ENCODE measurements at places on chromosomes 16 and 17.

DNA sequence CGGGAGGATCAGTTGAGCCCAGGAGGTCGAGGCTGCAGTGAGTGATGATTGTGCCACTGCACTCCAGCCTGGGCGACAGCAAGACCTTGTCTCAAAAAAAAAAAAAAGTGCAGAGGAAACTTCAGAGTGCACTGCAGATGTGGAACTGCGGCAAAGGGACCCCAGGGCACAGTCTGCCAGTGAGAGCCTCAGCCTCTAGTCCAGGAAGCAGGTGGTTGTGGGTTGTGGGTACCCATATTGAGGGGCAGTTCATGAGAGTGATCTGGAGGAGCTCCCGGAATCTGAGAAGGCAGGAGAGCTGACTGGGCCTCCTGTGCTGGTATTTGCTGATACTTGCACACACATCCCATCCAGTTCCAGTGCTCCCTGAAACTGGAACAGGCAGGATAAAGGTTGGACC, 13.1 kb downstream of the FOXN1 start:
- DNase-seq, result no peak

DNA sequence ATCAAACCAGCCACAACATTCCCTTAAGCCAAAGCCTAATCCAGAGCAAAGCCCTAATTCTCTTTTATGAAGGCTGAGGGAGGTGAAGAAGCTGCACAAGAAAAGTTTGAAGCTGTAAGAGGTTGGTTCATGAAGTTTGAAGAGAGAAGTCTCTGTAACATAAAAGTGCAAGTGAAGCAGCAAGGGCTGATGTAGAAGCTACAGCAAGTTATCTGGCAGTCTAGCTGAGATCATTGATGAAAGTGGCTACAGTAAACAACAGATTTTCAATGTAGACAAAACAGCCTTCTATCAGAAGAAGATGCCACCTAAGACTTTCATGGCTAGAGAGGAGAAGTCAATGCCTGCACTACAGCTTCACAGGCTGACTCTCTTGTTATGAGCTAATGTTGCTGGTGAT, 52.5 kb downstream of the NACA2 start:
- DNase-seq, result no peak

DNA sequence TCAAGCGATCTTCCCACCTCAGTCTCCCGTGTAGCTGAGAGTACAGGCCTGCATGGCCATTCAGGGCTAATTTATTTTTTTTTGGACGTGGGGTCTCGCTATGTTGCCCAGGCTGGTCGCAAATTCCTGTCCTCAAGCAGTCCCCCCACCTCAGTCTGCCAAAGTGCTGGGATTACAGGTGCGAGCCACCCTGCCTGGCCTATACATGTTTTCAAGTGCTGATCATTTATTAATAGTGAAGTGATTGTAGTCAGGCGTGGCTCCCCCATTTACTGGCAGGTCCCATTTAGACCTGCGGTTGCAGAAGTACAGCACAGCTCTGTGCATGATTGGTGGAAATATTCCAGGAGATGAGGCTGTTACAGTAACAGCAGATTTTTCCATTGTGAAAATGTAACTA, 8.4 kb downstream of the FOXK2 start:
- DNase-seq, result no peak

GRCh38 chr16:2026461-2027023, at the start of gene NHERF2:
Gene NHERF2, plus strand, starts transcription at chr16:2026902. Its CDS starts 104 bp downstream, at chr16:2027006.
- no peak for DNase-seq

DNA sequence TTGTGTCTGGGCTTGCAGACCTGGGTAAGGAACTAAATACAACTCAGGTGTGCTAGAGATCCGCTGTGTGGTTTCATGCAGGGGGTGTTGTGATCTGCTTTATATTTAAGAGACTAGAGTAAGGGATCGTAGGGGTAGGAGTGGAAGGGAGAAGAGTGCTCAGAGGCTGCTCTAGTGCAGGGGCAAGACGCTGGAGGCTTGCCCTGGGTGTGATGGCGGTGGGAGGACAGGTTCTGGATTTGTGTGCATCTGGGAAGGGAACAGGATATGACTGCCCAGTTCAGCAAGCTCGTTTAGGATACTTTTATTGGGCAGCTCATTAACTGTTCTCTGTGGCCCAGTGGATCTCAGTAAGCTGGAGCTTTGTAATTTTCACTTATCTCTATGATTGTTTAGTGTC, 47.6 kb downstream of the RPTOR start:
- DNase-seq, result no peak

DNA sequence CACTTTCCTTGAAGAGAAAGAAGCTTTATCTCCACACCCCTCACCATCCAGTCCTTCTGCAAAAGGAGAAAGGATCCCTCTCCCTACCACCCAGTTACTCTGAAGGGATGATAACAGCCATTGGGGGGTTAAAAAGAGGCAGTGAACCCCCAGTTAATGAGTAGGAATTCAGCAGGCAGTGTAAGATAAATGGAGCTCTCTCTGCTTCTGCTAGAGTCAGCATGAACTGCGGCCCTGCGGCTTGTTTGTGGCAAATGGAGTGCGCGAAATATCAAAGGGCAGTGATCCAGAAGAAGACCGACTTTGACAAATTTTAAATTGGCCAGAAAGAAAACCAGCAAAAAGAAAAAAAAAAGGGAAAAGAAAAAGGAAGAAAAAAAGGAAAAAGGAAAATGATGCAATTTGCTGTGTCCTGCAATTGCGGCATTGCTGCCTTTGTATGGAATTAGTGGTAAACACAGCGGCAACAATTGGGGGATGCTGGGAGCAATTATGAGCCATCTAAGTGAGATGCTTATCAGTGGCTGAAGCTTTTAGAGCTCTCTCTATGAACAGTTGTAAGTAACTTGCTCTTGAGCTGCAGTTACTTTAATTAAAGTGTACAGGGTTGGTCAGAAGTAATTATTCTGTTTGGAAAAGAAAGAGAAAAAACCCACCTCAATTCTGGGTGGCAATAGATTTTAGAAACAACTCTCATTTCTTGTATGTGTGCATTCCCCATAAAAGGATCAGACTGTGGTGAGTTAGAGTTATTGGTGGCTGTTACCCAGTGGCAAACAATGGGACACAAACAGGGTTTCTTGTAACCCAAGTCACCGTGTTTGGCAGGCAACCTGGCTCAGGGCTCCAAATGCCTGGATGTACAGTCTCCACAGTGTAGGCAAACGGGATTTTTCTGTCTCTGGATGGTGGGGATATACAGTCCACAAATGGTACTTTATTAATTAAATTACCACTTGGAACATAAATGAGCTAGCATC, 161.3 kb downstream of the AATF start:
- no peak for DNase-seq

GRCh38 chr17:14919631-14920213, 345.4 kb downstream of the PMP22 start:
- no peak for DNase-seq

GRCh38 chr16:84052071-84052622, 9.6 kb upstream of the SLC38A8 start:
- no peak for DNase-seq

GRCh38 chr17:5883775-5884665, 186.2 kb upstream of the WSCD1 start:
- no peak for DNase-seq

- DNase-seq, result no peak
Measured at GRCh38 chr16:2979669-2980226, 498 bp downstream of the PKMYT1 start.

DNA sequence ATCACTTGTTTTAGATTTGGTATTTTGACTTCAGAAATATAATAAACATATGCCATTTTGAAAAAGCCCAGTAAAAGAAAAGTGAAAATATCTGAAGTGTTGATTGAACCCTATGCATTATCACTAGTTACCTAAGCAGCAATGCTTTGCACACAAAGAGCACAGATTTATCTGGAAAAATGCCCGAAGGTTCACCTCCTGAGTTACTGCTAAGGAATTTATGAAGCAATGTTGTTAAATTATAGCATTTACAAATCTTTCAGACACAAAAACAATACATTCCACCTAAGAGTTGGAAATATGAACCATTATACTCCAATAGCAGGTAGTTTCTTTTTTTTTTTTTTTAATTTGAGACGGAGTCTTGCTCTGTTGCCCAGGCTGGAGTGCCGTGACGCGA, 38.9 kb upstream of the GHDC start:
- no peak for DNase-seq

DNA sequence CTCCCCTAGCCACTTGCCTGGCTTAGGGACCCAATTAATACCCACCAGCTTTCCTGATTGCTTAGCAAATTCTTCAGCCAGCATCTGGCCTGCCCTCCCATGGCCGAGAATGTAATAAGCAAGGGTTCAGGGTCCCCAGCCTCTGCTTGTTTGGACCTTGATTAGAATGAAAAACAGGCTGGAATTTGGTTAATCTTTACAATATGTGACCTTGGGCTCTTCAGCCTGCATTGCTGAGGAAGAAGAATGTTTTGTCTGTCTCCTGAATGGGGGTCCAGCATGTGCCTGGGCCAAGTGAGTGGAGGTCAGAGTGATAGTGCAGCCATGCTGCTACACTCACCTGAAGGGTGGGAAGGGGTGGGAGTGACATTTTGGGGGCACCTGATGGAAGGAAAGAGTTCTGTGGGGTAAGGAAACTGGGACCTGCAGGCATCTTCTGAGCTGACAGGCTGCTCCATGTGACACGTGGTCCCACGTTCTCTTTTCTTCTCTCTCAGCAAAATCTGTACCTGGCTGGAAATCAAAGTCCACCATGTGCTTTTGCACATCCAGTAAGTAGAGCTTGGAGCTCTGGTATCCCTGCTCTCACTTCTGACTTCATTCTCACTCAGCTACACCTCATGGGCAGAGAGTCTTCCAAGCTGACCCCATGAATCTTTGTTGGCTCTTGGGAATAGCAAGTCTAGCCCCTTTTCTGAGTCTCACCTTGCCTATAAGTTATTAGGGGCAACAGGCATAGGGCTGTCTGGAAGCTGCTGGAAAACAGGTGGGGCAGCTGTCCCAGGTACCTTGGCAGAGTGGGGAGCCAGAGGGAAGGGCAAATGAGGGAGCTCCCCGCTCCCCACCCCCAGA, 5.3 kb downstream of the TMEM106A start:
- DNase-seq, result no peak

- no peak for DNase-seq
Measured at GRCh38 chr16:85521552-85522307, 91.4 kb upstream of the GSE1 start.

DNA sequence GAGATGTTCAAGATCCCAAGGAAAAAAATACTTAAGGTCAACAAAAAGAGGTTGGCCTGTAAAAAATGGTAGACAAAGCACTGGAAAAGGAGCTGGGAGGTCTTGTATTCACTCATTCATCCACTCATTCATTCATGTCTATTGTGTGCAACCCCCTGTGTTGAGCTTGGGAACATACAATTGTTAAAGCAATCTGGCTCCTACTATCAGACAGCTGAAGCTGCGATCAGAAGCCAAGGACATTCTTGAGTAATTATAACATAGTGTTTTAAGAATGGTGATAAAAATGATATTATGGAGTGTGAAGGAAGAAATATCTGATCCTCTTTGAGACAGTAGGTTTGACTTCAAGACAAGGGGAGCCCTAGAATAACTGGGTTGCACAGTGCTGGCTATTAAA, 693.4 kb downstream of the TOX3 start:
- no peak for DNase-seq

DNA sequence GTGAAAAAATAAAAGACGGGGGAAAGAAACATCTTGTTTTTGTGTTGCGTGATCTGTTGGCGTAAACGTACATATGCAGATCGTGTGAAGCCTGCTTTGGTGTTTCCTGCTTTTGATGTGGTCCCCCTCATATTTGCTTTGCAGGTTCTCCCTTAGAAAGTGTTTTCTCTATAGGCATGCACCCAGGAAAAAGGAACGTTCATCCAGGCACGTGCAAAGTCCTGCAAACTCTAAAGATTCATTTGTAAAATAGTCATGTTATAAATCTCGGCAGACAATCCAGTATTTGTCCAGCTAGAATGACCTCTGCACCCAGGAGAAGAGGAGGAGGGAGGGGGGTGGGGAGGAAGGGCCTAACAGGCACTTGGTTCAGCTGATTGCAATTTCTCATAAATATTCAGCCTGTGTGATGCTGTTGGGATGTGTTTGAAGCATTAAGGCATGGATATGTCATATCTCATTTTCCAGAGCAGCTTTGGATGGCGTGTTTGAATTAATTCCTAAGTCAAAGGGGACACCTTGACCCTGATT, 40.3 kb upstream of the DDX52 start:
- no peak for DNase-seq

GRCh38 chr17:61815863-61816503, 47.3 kb downstream of the BRIP1 start:
- DNase-seq, result no peak

DNA sequence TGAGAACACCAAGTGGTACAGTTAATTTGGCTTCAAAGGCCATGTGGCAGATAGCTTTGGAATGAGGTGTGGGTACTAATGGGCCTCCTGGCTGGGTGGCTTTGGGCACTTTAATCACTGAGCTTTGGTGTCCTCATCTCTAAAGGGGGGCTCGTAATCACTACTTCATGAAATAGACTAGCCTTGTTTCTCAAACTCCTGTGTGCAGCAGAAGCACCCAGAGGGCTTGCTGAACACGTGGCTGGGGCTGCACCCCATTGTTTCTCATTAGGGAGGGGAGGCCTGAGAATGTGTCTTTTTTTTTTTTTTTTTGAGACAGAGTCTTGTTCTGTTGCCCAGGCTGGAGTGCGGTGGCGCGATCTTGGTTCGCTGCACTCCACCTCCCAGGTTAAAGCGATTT, 5.8 kb downstream of the EPN2 start:
- no peak for DNase-seq

DNA sequence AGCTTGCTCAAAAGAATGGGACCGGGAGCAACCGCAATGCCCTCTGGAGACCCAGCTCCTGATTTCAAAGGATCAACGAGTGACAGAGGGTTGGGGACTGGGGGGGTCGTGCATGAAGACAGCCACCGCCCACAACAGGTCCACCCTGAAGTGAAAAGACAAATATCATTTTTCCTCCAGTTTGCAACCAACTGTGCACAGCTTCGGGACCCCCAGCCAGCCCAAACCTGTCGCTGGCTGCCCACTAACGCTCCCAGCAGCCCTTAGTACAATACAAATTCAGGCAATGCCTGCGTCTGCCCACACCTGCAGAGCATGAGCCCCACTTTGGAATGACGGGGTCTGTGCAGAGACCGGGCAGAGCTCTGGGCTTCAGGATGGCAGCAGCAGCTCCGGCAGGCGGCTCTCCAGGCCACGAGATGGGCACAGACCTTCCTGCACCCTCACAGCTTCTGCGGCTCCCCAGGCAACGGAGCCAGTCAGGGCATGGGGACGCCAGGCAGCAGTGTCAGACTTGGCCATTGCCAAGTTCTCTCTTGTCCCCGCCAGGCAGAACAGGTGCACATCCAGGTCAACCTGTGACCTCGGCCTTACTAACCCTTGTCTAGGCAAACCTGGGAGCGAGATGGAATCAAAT, 60.1 kb downstream of the TBC1D16 start:
- no peak for DNase-seq

DNA sequence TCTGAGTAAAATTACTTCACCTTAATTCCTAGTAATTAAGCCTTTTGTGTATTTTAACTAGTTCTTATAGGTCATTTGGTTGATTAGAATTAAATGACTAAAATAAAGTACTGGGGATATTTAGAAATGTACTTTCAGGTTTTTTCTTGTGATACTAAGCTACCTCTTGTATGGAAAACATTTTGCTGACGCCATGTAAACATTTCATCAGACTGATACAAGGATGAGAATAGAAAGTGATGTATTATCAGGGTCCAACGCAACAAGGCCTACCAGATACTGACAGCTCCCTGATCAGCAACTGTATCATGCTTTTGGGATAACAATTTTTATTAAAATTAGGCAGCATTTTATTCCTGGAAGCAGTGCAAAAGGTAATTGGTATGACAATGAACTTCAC, 1.7 kb downstream of the SMARCE1 start:
- DNase-seq, result no peak

Measured in fibroblast of skin of left biceps (primary cell).